ENCODE measurements at places on chromosomes 13 and 19.
A peak's percentile ranks its signal among the peaks of the same experiment; 100 is the strongest.

DNA sequence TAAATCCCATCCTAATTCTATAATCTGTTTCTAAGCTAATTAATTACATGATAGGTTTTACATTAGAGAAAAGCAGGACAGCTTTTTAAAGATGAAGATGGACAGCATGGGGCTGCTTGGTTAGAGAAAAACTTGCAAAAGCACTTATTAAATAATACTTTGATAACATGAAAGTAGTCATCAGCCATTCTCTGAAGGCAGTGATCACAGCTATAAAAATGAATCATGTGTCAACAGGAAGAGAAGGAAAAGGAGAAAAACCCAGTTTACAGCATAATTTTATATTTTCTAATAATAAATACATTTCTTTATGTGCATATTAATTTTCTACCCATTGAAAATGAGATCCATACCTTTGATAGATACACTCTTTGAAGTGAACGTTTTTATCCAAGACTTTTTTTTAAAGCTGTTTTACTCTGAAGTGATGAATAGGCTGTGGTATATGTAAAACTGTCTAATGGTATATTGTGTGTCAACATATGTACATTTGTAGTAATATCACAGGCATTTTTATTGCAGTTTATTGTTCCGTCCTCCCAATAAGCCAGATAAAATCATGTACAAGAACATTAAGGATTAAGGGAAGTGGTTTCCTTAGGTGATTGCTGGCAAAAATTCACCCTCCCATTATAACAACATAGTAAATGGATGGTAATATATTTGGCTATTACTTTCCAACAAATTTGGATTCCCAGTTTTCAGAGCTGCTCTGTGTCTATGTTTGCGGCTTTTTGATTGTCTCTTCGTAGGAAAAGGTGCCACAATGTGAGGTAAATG lies 1.3 kb upstream of the KLF5 start:
- DNase-seq, result no peak

DNA sequence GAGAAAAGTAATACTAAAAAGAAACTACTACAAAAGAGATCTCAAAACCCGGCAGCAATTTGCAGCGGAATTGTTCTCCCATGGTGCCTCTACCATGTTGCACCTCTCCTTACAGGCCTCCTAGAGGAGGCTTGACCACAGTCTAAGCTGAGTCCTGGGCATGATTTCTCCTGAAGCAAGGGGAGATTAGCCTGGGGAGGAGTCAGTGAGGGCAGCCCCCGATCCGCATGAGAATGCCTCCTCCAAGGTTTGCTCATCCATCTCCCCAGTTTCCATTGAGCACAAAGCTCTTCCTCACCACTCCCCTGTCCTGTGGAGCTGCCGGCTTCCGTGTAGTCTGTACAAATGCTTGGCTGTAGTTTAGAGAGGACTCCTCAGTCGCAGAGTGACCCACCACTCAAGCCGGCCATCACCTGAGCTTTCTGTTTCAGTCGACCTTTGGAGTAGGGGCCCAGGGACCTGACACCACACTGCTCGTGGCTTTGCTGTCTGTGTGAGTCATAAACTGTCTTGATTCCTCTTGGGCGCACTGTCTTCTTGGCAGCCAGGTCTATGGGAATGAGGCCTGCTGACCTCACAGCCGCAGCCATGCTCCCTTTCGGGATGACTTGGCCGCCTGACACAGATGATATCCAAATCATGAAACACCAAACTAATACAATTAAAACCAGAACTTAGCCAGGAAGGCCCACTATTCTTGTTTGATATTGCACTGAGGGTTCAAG lies 72.3 kb downstream of the C1QTNF9 start:
- peak; percentile 39 for DNase-seq

GRCh38 chr19:16579381-16579780 lies 7.2 kb upstream of the SLC35E1 start:
- DNase-seq, result no peak

- no peak for DNase-seq
Observed at GRCh38 chr19:29724746-29725145, 9.7 kb upstream of the C19orf12 start.

- no peak for DNase-seq
Observed at GRCh38 chr13:111359930-111360329, 39.5 kb downstream of the TEX29 start.

DNA sequence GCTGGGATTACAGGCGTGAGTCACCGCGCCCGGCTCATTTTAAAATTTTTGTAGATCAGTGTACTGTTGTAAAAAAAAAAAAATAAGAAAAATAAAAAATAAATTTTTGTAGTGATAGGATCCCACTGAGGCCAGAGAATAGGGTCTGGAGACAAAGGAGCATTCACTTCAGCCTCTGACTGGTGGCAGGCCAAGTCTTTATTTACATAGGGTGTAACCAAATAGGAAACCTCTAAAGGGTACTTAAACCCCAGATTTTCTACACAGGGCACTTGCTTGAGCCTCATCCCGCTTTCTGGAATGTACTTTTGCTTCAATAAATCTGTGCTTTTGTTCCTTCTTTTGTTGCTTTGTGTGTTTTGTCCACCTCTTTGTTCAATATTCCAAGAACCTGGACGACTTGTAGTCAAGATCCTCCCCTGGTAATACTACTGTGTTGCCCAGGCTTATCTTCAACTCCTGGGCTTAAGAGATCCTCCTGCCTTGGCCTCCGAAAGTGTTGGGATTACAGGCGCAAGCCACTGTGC lies 2.1 kb upstream of the PDCD2L start:
- DNase-seq, result no peak

GRCh38 chr19:2288818-2289713 lies 7.1 kb upstream of the PEAK3 start:
- DNase-seq, result no peak

- no peak for DNase-seq
Observed at GRCh38 chr13:31380715-31381114, 180.9 kb downstream of the B3GLCT start.

- DNase-seq, result peak; percentile 46
Observed at GRCh38 chr13:94712812-94713560, 641 bp upstream of the SOX21 start.

- DNase-seq, result no peak
Observed at GRCh38 chr13:100881291-100881864, 206.8 kb upstream of the TMTC4 start.

DNA sequence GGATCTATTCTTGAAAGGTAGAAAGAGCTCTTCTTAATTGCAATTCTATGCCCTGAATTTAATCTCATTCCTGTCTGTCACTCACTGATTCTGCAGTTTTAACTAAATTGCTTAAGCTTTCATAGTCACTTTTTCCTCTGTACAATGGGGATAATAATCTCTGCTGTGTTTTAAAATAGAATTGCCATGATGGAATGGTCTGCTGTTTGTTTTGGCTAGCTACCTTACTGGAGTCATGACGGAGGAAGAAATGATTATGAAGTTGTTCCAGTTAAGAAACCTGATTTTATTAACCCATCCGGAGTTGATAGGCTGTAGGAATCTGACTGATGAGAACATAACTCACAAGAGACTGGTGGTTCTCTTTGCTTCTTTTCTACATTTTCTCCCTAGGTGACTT lies 54.9 kb upstream of the ITM2B start:
- DNase-seq, result no peak

DNA sequence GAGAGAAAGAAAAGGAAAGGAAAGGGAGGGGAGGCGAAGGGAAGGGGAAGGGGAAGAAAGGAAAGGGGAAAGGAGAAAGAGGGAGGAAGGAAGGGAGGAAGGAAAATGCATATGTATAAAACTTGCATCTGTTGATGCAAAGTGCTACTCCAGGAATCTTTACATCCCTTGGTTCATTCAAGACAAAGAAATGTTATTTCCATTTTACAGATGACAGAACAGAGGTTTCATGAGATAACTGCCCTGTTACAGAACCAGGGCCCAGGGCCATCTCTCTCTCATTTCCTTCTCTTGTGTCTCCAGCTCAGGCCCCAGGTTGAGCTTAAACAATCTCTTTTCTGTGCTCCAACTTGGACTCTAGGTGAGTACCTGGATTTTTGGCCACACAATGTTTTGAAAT lies 1.8 kb upstream of the SLC25A30 start:
- no peak for DNase-seq

DNA sequence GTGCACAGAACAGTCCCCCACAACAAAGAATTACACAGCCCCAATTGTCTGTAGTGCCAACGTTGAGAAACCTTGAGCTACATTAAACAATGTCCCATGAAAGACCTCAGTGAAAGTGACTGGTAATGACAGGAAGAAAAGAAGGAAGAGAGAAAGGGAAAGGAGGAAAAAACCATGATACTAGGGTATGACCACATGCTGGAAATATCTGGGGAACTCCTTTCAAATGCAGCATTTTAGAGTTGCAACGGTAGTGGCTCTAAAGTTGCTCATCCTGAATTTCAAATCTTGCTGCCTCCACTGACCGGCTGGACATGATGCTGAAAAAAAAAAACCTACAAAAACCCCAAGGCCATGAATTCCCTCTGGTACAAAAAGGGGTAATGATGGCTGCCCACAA lies 26.5 kb downstream of the FPR3 start:
- DNase-seq, result no peak

DNA sequence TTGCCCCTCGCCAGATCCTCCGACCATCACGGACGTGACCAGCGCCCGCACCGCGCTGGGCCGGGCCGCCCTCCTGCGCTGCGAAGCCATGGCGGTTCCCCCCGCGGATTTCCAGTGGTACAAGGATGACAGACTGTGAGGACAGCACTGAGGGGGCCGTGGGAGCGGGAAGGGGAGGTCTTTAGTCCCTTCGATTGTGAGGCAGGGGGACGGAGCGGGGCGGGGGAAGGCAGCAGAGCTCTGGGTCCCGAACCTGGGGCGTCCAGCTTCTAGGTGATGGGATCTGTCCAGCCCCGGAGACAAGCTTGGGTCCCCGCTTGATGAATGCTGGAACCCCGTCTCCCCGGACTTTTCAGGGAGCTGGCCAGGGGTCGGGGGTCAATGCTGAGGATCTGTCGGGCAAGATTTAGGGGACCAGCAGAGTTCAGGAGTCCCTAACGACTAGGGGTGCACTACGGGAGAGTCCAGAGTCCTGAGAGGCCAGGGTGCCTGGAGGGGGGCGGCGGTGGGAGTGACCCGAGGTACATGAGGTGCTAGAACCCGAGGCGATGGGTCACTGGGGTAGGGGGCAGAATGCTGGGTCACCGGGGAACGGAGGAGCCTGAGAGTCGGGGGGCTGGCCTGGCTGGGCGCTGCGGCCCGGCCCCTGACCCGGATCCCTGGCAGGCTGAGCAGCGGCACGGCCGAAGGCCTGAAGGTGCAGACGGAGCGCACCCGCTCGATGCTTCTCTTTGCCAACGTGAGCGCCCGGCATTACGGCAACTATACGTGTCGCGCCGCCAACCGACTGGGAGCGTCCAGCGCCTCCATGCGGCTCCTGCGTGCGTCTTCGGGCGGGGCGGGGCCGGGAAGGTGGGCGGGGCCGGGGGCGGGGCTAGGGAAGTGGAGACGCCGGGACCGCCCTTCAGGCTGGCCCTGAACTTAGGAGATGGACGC lies 14.6 kb downstream of the VSIG10L start:
- DNase-seq, result peak; percentile 17
